ENCODE measurements at places on chromosomes 2 and 18.

GRCh38 chr2:230714136-230714480 lies 1.5 kb downstream of the CAB39 start:
- no peak for DNase-seq

DNA sequence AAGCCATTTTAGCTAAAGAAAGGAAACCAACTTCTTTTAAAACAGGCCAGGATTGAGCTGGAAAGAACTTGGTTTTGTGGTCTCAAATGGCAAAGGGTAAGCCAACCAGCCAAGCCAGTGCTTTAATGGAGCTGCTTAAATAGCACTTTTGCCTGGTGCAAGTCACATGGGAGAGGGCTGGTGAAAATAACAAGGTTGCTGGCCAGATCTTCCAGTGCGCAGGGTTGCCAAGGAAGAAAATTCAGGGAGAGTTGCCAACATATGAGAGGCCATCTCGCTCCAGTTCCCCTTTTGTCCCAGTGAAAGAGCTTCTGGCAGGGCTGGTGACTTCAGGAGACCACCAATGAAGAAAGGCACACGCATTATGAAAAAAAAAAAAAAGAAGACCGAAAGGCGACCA lies 57.3 kb downstream of the IRS1 start:
- DNase-seq = peak; percentile 82

DNA sequence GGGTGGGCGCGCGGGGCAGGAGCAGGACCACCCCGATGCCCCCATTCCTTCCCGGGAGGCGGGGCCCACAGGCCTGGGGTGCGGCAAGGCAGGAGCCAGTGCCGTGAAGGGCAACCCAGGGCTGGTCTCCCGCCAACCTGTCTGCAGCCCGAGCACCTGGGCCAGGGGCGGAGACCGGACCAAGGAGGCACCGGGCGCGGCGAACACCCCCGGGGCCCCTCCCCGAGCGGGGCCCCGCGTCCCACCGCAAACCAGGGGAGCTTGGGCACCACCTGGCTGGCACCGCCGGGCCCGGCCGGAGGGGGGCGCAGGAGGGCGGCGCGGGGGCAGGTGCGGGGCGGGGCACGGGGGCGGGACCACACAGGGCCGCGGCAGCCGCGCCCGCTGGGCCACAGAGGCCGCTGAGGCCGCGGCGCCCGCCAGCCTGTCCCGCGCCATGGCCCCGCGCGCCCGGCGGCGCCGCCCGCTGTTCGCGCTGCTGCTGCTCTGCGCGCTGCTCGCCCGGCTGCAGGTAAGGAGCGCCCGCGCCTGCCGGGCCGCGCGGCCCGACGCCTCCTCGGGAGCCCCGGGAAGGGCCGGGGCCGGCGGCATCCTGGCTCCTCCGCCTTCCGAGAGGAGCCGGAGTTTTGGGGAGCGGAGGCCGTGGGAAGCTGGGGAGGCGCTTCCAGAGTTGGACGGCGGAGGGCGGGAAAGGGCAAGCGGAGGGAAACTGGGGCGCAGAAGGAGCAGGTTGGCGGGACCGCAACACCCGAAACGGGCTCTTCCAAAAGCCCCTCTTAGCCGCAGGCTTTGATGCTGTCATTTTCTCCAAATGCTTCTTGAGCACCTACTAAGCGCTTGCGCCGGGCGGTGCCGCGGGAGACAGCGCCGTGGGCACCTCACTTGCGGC lies at the start of gene TNFRSF11A:
Gene TNFRSF11A, plus strand, starts transcription at position 394 of the 889 bp plus-strand sequence. Its CDS starts 43 bp downstream, at position 437.
- no peak for DNase-seq

DNA sequence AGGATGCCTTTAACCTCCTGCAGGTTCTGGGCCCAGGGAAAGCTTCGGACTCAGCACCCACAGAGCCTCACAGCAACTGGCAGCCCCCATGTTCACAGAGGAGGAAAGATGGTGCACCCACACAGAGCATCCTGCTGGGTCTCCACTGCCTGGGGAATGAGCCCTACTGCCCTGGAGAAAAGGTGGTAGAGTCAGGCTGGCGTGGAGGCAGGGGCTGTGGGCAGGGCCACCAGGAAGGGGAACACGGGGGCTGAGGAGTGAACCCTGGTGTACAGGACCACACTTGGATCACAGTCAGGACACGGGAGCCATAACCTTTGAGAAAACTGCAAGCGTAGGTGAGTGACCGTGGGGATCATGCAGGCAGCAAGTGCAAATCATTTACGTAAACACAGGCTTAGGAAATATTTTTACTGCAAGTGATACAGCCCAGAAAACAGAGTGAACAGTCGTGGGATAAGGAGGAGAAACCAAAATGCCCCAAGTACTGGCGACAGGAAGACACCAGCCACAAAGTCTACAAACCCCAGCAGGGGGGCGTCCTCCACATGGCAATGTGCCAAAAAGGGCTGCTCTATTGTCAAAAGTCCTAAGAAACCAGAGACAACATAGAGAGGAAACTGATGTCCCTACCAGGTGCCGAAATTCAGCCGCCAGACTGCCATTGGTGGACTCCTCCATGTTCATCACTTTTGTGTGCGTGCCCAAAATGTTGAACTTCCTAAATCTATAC lies 27.6 kb downstream of the STAT1 start:
- no peak for DNase-seq

- DNase-seq = no peak
Measured at GRCh38 chr2:237154884-237155851, 69.5 kb downstream of the COPS8 start.
